ENCODE measurements at places on chromosomes 11 and 22.

- no peak for DNase-seq
Measured at GRCh38 chr11:64766881-64767280, 7.1 kb upstream of the PYGM start.

DNA sequence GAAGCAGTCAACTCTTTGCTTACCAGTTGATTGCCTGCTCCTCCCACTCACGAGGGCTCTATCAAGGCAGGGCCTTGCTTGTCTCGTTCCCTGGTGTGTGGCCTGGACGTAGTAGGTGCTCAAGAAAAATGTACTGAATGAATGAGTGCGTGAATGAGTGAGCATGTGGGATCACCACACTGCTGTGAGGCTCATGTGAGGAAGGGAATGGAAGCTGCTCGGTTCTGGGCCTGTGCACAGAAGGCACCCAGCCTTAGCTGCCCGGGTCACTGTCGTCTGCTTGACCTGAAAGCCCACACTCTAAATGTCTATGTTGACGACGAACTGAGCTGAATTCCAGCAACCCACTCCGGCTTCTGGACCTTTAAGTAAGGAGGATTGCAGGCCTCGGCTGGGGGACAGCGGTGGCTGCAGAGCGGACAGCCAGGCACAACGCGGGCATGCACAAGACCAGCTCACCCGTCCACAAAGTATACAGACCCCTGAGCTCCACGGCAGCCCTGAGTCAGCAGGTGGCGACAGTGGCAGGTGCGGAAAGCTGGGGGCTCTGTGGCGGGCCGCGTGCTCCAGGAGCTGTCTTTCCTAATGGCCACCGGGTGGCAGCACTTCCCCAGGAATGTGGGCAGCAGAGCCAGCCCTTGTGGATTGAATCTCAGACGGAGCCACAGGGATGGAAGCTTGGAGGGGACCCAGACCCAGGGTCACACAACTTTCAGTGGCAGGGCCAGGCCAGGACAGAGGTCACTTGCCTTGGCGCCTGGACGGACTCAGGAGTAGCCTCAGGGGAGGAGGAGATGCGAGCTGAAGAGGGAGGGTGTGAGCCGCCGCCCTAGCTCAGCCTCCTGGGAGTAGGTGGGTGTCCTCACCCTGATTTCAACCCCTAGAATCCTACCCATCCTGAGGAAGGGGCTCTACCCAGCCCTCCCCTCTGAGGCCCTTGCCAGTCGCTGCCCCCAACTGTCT lies 5.0 kb upstream of the PICK1 start:
- peak; percentile 68 for DNase-seq

- DNase-seq, result no peak
Measured at GRCh38 chr11:44779736-44780520, 53.2 kb downstream of the TSPAN18 start.

DNA sequence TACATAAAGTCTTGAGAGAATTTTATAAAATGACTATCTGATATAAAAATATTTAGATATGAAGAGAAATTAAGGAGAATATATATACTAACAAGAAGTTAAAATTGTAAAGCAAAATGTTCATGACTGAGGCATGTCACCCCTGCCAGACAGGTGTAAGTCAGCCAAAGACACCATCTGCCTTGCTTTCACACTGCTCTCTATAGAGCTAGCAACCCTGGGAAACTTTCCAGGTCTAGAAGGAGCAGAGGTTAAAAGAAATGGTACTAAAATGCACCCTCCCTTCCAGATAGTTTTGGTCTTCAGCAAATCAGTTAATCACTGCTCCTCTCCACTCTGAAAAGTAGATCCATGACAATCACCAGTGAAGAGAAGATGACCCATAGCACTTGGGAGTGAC lies 16.5 kb downstream of the PPP2R1B start:
- no peak for DNase-seq

DNA sequence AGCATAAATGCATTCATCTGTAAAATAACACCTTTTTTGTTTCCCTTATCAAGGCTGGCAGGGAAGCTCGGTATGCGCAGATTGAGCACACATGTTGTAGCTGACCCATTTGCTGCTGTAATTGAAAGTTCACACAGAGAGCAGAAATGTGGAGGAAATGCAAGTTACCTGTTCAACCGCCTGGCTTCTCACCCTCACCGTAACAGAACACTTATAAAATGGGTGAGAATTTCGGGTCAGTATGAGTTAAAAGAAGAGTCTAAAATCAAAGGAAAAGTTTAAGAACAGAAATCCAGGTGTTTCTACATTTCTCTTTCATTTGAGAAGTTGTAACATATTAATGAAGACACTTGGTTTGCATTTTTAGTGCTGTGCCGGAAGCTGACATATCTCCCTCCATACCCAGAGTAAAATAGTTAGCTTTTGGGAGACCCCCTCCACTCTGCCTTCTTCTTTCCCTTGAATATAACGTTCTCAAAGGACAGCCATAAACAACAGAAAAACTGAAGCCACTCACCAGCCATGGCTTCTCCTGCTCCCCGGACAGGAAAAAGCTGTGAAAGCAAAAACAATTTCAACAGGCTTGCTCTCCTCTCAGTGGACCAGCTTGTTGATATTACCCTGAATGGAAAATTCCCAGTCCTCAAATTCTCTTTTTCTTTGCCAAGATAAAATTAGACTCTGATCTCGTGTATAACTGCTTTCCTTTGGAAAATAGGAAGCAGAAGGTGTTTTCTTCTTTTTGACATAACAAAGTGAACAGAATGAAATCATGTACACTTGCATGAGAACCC lies at the start of gene CASP12:
TSS of gene CASP12 (minus strand) at position 570 of the 794 bp plus-strand sequence.
- peak; percentile 33 for DNase-seq

- no peak for DNase-seq
Measured at GRCh38 chr11:65639623-65640482, 2.0 kb downstream of the SIPA1 start.

- no peak for DNase-seq
Measured at GRCh38 chr11:97880209-97880608, 1140.5 kb upstream of the CNTN5 start.

GRCh38 chr11:111918390-111919256 lies at the start of gene C11orf52:
TSS of gene C11orf52 (plus strand) at chr11:111918913. CDS start at chr11:111918973, 60 bp downstream.
- DNase-seq, result peak; percentile 47

DNA sequence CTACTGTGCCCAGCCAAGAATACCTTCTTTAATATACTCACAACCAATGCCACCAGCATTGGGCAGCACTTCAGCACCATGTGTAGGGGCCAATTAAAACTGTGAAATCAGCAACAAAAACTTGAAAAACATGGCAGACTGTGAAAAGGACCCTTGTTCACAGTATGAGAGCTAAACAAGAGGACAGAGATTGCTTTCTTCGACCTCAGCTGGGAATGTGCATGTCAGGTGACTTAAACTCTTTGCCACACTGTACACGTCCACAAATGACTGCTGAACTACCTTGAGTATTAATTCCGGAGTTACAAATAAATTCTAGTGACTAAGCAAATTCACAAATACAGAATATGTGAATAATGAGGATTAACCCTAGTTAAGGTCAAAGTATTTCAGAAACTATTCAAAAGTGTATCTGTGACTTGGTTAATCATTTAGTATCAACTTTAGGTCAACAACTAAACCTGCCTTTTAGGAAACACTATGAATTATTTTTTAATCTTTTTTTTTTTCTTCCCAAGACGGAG lies 33.0 kb downstream of the DDX6 start:
- DNase-seq, result no peak

Data from fibroblast of villous mesenchyme (primary cell).